Posterior cingulate gyrus (tissue), 11 donors: ENCODE measurements at places on chromosomes 13 and 19.

GRCh38 chr19:28034936-28035335 lies 1178.0 kb downstream of the UQCRFS1 start:
- DNase-seq = no peak

- peak; percentile 91 for DNase-seq
Measured at GRCh38 chr19:5339950-5340636, 519 bp downstream of the PTPRS start.

- no peak for DNase-seq
Measured at GRCh38 chr13:20964904-20965303, 62.4 kb upstream of the XPO4 start.

GRCh38 chr19:28881616-28882015 lies 331.3 kb downstream of the UQCRFS1 start:
- no peak for DNase-seq

DNA sequence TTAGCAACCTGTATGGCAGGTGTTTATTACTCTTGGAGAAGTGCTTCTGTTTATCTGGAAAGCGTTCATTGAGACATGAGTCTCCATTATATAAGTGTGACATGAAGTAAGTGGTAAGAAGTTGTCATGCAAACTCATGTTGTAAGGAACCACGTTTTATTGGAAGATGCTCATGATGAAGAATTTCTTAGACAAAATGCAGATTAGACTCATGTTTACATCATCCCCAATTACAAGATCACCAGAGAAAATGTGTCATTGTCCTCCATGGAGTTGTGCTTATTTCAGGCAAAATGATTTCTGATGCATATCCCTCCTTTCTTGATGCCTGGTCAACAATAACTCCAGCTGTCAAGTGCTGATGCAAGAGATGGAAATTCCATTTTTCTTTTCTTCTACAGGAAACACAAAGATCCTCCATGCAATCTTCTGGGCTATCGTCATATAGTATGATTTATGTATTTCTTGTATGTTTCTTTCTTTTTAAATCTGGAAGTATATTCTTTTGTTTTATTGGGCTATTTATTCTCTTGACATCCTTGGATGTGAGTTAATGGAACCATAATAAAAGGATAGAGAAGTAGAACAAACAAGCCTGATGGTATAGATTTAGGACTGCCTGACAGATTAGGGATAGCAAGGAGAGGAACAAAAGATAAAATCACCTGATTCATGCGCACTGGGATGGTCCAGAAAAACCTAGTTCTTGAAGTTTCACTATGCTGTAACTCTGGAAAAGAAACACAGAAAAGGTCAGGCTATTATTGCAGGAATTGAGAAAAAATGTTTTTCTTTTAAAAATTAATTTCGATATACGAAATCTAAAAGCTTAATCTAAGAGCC lies 50.7 kb upstream of the DIAPH3 start:
- no peak for DNase-seq

- no peak for DNase-seq
Measured at GRCh38 chr13:78265098-78265497, 338.3 kb downstream of the POU4F1 start.

DNA sequence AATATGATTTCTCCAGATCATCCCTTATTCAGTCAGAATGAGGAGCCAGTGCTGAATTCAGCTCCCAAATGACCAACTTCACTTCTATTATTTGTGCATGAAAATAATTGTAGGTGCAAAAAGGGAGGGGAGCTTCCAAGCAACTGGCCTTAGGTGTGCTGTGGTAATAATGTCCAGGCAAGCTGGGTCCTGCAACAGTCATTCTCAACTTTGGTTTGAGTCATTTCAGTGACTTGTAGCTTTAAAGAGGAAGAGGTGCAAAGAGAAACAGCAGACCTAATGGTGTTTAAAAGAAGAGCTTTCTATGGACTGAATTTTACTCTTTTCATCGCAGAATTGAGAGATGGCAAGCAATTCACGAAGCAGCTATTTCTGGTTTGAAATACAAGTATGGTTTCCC lies 29.2 kb upstream of the FGF9 start:
- DNase-seq = no peak

- no peak for DNase-seq
Measured at GRCh38 chr19:20669263-20669662, 7.9 kb upstream of the ZNF626 start.
